ENCODE measurements at places on chromosomes 4 and X.

GRCh38 chr4:98602270-98602669, 56.1 kb downstream of the TSPAN5 start:
- DNase-seq: no peak

GRCh38 chr4:168221301-168221700, 97.3 kb downstream of the DDX60 start:
- no peak for DNase-seq

- peak; percentile 64 for DNase-seq
Measured at GRCh38 chrX:123736333-123736921, 3.6 kb upstream of the THOC2 start.

GRCh38 chrX:50877310-50877709, 33.2 kb upstream of the BMP15 start:
- no peak for DNase-seq

DNA sequence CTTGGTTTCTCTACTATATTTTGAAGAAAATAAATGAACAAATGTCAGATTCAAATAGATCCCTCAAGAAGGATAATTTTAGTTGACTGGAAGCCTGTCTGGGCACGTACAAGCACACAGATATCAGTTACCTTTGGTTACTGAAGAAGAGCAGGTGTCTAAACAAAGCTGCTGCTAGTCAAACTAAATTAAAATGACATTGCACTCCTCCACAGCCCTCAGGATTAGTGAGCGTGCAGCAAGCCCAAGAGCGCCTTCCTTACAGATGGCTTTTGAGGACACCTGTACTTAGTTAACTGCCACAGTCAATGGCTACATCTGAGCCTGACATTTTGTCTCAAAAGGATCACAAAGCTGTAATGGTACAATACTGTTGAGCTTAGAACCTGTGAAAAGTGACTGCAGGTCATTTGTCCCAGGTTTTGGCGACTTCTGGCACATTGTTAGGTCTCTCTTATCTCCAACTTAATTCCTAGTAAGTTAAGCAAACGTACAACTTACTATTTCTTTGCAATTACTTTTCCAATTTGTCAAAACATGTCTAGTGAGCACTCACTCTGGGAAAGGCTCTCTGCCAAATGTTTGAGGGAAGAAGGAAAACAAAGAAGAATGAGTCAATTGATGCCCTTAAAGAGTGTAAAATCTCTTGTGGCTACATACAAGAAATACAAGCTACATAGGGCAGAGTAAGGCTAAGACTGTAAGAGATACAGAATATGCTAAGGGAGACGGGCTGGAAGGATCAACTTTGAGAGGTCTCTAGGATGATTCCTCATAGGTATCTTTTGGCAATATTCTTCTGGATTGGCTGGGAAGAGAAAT, 25.6 kb upstream of the DAPP1 start:
- DNase-seq: no peak

- no peak for DNase-seq
Measured at GRCh38 chr4:149095001-149095400, 652.8 kb upstream of the NR3C2 start.

DNA sequence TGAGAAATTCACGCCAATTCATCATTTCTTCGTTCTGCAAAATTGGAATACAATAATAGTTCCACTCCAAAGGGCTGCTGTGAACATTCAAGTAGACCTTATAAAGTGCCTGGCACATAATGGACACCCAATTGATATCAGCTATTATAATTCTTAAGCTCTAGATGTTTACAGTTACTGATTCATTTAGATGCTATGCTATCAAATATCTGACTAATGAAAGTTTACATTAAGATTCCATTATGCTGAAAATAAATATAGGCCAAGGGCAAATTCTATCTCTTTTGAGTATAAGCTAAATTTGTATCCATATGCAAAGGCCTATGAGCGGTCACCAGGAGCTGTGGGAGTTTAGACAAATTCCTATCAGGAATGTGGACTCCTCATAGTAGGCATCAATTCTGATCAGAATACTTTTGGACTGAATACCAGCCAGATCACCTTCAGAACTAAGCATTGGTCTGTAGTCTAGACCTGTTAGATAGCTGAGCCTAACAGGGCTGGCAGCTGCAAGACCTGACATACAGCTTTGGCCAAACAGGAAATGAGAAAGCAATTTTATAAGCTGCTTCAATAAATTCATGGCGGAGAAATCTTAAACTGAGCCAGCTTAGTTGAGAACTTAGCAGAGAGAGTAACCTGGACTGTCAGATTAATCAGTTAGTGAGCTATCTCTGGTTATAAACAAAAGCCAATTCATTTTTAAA, 384.3 kb upstream of the ACTRT1 start:
- no peak for DNase-seq
